Stimulated activated CD4-positive, alpha-beta T cell treated with anti-CD3 and anti-CD28 coated beads, Interleukin-2, amount 100 ng/mL, for 24 hours (primary cell): ENCODE measurements at places on chromosomes 16 and 17.

DNA sequence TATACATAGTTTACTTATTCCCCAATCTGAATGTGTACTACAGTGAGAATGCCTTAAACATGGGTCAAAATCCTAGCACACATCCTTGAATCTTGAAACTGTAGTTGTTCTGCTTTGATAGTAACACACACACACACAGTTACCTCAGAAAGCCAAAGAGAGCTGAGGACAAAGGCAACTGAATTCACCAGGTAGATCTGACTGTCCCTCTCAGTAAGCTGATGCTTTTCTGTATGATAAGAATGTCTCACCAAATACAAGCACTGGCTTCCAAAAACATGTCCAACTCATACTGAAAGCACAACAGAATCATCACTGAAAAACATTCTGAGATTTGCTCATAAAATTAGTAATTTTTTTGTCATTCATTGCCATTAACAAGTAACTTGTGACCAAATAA lies 104.3 kb upstream of the DYNLRB2 start:
- no peak for DNase-seq

DNA sequence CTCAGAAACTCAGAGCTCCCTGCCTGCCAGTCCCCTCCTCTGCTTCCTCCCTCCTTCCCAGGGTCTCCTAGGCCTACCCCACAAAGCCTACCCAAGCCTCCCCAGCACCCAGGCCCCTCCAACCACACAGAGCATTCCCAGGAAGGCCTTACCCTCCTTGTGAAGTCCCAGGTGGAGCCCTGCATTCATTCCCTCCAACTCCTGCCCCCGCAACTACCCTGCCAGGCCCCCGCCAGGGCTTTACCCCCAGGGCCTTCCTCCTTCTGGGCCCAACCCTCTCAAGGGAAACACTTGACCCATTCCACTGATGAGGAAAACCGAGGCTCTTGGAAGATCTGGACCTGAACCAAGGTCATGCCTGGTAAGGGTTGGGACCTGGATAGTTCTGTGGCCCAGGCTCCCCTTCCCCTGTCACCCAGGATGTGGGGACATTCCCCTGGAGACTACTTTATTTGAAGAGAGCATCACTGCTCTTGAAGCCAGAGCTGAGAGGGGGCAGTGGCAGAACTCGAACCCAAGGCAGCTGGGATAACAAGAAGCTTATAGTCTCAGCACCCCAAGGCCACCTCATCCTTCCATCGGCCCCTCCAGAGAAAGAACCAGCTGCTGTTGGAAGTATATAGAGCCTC lies 12.5 kb downstream of the PLLP start:
- DNase-seq = no peak

DNA sequence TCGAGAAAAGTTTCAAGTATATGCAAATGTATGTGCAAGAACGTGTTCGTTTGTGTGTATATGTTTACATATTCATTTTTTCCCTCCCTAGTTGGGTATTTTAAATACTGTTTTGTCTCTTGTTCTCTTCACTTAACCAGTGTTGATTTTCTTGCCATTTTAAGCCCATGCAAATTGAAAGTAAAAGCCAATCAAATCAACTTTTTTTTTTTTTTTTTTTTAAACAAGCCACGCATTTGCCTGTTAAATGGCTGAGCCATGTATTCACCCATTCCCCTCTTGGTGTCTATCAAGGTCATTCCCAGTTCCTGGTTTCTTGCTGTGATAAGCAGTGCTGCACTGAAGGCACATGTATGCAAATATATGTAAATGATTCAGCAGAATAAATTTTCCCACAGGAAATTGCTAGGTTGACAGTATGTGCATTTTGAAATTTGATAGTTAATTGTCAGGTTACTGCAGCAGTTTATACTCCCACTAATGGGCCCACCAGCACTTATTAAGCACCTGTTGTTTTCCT lies 12.2 kb downstream of the ABCC1 start:
- DNase-seq = no peak

DNA sequence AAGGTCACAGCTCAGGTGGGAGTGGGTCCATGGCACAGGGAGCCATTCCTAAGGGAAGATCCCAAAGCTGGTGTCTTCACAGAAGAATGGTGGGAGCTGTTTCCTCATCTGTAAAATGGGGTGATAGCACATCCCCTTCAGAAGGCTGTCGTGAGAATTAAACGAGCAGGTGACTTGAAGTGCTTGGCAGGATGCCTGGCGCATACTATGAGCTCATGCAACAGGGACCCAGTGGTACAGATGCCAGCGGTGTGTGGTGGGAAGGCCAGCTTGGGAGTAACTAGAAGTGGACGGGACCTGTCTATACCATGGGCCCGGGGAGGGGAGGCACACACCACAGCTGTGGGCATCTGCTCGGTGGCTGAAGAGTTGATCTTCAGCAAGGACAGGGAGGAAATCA lies 189.3 kb upstream of the TNRC6C start:
- DNase-seq = no peak

- DNase-seq = no peak
Observed at GRCh38 chr17:48295362-48296288, 134.4 kb downstream of the SKAP1 start.

DNA sequence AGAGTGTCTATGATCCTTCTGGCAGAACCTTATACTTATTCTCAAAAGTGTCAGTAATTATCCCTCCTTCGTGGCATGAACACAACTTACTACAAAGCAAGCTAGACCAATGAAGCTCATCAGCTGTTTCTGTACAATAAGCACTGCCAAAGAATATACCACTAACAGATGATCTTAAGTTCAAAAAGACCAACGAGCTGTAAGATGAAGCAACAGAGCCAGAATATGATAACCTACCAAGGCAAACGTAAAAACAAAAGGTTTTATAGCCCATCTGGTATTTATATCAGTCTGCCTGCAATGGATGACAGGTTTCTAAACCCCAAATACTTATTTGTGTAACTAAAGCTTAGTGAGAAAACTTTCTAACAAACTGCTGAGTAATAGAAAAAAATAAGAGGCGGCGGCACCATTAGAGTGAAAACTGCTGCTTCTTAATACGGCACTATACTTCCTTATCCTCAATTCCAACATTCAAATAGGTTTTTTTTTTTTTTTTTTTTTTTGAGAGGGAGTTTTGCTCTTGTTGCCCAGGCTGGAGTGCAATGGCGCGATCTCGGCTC lies 22.1 kb downstream of the NME2 start:
- no peak for DNase-seq

- DNase-seq = no peak
Observed at GRCh38 chr17:79340333-79341221, 266.0 kb downstream of the ENGASE start.

DNA sequence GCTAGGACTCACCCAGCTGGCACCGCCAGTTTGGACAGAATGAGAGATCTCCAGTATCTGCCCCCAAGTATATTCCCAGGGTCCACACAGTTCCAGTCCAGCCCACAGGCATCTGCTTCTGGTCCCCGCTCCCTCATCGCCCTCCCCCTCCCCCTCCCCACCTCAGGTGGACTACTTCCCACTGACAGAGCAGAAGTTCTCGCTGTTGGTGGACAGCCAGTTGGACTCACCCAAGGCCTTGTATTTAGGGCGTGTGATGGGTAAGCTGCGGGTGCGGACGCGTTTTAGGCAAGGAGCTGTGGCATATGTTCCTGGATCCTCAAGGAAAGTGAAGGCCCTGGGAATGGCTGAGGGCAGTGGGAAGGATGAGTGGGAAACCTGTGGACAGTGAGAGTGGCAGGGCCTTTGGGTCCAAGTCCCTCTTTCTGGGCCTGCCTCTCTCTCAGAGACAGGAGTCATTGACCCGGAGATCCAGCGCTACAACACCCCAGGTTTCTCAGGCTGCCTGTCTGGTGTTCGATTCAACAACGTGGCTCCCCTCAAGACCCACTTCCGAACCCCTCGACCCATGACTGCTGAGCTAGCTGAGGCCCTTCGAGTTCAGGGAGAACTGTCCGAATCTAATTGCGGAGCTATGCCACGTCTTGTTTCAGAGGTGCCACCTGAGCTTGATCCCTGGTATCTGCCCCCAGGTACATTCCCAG lies 14.9 kb downstream of the CNTNAP1 start:
- DNase-seq = no peak

DNA sequence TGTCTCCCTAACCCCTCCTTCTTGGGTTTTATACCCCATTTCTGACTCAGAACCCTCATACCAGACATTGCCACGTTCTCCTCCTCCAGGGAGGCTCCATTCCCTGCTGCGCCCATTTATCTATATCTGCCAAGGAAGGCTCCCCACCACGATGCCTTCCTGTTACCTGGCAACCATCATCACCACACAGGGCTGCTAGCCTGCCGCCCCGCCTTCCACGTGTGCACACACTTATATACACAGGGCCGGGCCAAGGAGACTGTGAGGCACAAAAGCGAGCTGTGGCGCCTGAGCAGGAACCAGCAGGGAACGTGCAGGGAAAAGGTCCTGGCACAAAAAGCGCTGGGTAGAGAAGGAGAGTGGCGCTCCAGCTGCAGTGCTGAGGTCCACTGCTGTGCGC lies 261.8 kb downstream of the CBLN1 start:
- DNase-seq = no peak

DNA sequence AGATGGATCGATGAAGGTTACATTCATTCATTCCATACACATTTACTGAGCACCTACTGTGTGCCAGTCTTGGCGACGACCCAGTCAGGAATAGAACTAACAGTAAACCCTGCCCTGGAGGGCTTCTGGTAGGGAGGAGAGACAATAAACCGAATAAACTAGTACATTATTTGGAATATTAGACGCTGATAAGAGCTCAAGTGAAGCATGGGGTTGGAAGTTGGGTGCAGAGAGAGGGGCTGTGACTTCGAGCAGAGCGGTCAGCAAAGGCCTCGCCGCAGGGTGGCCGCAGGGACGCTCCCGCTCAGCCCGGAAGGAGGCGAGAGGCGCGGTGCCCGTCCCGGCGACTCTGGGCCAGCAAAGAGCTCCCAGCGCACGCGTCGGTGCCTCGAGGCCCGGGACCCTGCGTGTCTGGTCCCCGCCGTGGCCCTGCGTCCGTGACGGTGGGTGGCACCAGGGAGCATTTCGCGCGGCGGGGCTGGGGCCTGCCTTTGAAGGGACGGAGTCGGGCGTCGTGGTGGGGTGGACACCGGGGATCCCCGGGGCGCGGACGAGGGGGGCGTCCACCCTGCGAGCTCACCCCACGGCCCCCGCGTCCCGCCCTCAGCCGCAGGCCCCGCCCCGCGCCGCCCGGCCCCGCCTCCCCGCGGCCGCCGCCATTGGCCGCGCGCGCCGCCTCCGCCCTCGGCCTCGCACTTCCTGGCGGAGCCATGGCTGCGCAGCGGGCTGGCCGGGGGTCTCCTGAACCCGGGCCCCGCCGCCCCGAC lies at the start of gene KLHL36:
Gene KLHL36, plus strand, starts transcription at position 684 of the 767 bp plus-strand sequence. CDS start 2,357 bp downstream, outside the sequence.
- peak; percentile 76 for DNase-seq

GRCh38 chr16:88878967-88879787 lies 12.7 kb upstream of the PABPN1L start:
- DNase-seq = no peak

GRCh38 chr17:6681671-6682070 lies 30.1 kb downstream of the C17orf100 start:
- no peak for DNase-seq

DNA sequence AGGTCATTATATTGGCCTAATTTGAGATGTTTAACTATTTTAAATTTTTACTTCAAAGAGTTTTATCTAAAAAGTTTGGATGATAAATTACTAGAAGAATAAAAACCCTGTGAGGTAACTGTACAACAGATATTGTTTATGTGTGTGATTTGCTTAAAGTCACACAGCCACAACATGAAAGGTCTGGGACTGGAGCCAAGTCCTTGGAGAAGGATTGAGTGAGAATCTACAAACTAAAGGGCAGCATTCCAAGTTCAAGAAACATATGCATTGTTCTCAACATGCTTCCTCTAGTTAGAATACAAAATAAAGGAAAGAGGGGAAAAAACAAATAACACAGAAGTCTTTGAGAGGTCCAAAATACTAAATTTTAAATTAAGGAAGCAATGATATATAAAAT lies 131.5 kb upstream of the MON1B start:
- DNase-seq = no peak

GRCh38 chr16:35792516-35793285 lies 2333.3 kb downstream of the TP53TG3F start:
- no peak for DNase-seq
